ENCODE measurements at places on chromosomes 5 and 9. TPM values are rescaled to one million over a fixed set of nuclear protein-coding genes. Genes with fewer than 3 reads are reported as not detected.
A peak's percentile ranks its signal among the peaks of the same experiment; 100 is the strongest.

The IL7R gene
- 56.9 TPM for total RNA-seq

DNA sequence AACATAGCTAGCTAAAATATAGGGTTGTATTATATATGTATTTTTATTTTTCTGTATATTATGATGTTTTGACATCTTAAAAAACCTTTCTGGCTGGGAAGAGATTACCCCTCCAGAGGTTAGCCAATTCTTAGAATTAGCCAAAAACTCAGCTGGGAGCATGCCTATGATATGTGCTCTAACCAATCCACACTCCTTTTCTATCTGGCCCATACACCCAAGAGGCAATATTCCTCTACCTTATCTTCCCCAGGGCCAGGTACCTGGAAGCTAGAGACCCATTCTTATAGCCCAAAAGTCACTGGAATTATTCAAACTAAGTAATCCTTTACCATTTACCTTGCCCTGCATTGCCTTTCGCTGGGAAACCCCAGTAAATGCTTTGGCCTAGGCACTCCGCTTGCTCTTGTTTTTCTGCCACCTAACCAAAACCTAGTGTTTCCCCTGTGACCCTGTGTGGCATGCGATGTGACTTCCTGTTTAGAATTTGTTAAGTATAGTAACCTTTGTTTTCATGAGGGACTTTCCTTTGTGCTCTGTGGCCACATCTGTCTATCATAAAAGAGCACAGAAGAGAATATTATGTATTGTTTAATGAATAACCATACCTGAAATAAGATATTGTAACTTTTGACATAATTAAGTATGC is 37.4 kb downstream of the CSNK1G3 start:
- no peak for DNase-seq

DNA sequence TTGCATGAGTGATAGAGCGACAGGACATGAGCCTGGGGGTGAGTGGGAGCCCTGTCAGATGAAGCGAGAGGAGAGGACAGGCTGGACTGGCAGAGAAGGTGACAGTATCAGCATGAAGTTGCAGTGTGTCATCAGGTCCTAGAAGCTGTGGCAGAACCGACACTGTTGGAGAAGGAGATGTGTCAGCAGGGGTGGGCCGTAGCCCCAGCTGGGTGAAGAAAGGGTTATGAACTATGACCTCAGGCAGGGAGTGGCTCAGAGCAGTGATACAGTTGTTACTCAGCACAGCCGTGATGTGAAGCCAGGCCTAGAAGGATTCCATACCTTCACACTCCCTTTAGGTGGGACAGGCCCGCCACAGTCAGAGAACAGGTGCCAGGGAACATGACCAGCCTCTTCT is 7.6 kb downstream of the PCYOX1L start:
- DNase-seq: no peak

DNA sequence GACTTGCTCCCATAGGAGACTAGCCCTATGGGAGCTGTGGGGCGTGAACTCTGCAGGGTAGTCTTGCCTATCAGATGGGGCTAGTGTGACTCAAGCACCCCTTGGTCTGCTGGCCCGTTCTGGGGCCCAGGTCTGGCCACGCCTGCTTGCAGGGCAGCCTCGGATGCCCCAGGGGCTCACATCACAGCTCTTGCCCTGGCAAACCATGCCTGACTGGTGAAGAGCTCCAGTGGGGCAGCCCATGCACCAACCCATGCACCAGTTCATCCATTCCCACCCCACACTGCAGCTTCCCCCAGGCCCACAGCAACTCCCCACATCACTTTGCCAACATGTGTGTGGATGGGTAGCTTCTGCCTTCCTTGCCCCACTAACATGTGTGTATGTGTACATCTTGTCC is 93.9 kb upstream of the PRLR start:
- DNase-seq: no peak

The PGM5 gene
- 14.7 TPM for total RNA-seq

DNA sequence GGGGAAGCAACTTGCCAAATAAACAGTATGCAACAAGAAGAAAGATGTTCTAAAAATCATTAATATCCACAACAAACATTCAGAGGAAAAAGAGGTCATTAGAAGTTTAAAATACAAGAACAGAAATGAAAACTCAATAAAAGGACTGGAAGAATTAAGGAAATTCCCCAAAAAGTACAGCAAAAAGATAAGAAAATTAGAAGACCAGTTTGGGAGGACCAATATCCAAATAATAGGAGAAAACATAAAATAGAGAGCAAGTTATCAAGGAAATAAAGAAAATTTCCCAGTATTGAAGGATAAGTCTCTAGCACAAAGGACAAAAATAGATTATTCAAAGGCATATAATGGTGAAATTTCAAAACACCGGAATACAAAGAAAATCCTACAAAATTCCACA is 21.9 kb downstream of the DIAPH1 start:
- no peak for DNase-seq

DNA sequence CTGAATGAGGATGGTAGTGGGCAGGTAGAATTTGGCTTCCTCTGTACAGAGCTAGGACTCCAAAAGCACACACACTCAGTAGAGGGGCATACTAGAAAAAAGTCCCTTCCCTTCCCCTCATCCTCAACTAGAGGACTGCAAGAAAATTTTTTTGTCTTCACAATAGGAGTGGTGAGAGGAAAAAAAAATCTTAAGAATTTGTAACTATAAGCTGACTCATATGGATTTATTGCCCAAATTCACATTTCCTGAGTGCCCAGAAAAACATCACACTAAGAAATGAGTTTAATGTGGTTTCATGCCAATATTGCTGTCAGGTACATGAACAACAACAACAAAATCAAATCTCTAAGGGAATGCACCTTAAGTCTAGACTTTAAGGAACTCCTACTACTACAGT is 43.7 kb downstream of the RANBP6 start:
- peak; percentile 11 for DNase-seq

The ENTPD2 gene
- total RNA-seq: not detected

- DNase-seq: no peak
These were observed 229.9 kb downstream of the DOCK8 start for GRCh38 chr9:444528-444927.

DNA sequence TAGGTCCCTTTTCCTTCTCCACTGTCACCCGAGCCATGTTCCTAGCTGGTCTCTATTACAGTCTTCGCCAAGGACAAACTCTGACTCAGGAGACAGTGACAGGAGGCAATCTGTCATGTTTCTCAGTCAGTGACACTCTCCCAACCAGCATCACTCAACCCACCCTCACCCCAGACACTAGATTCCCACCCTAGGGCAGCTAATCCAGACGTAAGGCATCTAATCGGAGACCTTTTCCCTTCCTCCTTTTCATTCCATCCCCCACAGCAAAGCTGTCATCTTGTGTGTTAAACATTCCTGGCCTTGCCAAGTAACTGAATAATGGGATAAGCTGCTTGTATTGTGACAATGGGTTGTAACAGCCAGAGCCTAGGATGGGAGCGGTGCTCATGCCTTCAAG is 95.2 kb downstream of the SNX18 start:
- no peak for DNase-seq

The SELENOP gene
- 0.28 TPM for total RNA-seq

DNA sequence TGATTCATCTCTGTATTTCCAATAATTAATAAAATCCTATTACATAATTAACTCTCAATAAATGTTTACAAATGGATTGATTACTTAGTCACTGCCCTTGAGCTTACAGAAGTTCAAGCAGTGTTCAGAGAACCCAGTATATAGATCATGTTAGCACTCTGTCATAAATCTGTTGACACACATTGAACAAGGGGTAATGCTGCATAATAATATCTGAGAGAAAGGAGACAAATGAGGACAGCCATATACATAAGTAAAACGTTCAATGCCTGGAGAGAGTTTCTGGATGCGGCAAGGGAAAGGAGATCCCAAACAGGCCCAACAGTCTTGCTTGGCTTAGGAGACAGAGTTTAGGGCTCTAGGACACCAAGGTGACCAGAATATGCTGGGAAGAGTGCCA is 270.2 kb downstream of the FBXL17 start:
- no peak for DNase-seq

- DNase-seq: no peak
These were observed 97.8 kb upstream of the CPLX2 start for GRCh38 chr5:175773534-175774070.

DNA sequence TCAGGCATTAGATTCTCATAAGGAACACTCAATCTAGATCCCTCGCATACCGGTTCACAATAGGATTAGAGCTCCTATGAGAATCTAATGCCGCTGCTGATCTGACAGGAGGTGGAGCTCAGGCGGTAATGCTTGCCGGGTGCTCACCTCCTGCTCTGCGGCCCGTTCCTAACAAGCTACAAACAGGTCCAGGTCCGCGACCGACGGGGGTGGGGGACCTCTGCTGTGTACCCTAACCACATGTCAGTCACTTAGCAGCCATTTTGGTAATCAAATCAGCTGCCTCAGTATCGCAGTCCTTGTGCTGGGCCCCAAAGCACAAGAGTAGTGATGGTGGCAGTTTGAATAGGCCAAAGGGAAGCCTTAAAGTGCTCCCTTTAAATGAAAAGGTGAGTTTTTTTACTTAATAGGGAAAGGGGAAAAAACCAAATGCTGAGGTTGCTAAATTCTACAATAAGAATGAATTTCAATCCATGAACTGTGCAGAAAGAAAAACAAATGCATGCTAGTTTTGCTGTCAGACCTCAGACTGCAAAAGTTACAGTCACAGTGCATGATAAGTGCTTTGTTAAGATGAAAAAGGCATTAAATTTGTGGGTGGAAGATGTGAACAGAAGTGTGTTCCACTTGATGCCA is 67.0 kb upstream of the TNPO1 start:
- DNase-seq: no peak

The OR1Q1 gene
- not detected for total RNA-seq

The SLC45A2 gene
- total RNA-seq: not detected

The STPG3 gene
- total RNA-seq: not detected

The AGXT2 gene
- not detected for total RNA-seq

The SLC6A3 gene
- total RNA-seq: not detected

DNA sequence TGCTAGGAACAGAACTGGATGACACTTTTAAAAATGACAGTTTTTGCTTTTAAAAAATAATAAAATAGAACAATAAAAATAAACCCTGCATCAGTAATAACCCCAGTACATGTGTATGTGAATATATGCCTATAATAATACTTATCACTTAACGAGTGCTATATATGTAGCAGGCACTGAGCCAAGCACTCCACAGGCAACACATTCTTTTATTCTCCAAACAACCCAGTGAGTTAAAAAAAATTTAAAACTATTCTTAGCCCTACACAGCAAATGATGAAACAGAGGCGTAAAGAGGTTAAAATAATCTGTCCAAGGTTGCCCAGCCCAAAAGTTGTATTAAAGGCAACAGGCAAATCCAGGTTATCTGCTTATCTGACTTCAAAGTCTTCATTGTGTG is 124.5 kb upstream of the SMIM23 start:
- DNase-seq: no peak

GRCh38 chr9:77735494-77735893 is 87.4 kb upstream of the GNA14 start:
- DNase-seq: peak; percentile 17

The FGD3 gene
- not detected for total RNA-seq

DNA sequence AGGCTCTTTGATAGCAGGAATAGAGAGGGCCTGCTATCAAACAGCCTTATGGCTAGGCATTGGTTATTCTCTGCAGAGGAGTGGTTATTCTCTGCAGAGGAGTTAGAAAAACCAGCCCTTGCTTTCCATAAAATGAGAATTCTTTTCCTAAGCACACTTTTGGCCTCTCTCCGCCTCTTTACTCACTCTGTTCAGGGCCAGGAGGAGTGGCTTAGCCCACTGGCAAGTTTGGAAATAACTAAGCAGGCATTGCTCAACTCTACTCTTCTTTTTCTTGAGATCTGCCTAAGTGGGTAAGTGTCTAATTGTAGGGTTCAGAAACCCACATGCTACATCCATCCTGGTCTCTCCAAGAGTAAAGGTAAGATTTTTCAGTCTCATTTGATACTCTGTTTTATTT is 341.7 kb downstream of the KIAA0825 start:
- DNase-seq: no peak

The LRRC19 gene
- total RNA-seq: not detected

The TRPM6 gene
- under 0.01 TPM for total RNA-seq

The UCK1 gene
- 17.9 TPM for total RNA-seq

GRCh38 chr5:58933891-58934628 is 351.2 kb downstream of the RAB3C start:
- no peak for DNase-seq

The SLC23A1 gene
- total RNA-seq: not detected

DNA sequence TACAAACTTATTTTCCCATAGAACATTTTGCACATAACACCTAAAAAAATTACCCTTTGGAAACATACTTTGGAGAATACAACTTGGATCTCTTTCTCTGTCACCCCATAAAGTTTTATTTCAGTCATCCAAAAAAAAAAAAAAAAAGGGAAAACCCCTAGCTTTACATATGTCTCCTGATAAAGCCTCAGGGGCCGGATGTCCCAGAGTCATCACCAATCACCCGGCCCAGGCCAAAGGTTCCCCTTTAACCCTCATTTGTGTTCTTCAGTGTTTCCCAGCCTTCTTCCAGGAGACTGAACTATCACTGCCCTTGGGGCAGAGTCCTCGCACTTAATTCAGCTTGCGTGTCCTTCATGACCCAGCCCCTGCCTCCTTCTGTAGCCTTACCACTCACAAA is 28.8 kb downstream of the ANXA6 start:
- DNase-seq: no peak

GRCh38 chr5:74673011-74673790 is 11.8 kb upstream of the HEXB start:
- DNase-seq: peak; percentile 67

DNA sequence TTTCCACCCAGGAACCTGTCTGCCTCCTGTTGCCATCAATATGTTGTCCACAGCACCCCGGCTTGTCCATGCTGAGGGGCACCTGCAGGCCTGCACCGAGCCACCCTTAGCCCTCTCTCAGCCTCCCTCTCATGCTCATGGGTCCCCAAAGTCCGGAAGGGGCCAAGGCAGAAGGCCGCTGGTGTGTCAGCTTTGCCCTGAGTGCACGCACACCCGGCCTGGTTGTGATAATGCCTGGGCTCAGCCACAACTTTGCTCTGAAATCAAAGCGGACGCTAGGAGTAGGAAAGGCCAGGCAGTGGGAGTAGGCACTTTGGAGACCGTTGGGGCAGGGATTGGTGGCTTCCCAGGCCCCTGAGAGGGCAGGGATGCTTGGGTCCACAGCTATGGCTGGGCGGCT is 201.8 kb upstream of the NUDT12 start:
- no peak for DNase-seq

DNA sequence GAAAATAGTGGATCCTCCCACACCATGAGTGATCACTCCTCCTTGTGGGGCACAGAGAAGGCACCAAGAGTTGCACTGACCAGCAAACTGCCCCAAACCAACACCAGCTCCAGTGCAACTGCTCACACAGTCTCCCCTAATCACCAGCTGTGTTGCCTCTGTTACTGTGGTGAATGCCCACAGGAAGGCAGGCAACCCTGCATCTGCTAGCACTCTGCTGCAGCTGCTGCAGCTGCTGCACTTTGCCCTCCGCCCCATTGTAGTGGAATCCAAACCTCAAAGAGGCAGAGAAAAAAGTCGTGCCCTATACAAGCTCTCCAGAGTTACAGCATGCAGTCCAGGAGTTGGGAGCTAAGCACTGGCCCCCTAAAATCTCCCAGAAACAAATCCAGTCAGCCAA is 339.6 kb downstream of the TRIM36 start:
- no peak for DNase-seq

The DBH gene
- not detected for total RNA-seq

- no peak for DNase-seq
These were observed 34.4 kb upstream of the NSMF start for GRCh38 chr9:137493364-137494103.
